Right lobe of liver (tissue), 6 donors: ENCODE measurements at places on chromosomes 7 and 10. TPM values are rescaled to one million over a fixed set of nuclear protein-coding genes. Genes with fewer than 3 reads are reported as not detected.

- no peak for DNase-seq
- no peaks in the 10 kb centered on the region for H3K36me3 ChIP-seq
- no peaks in the 10 kb centered on the region for H3K4me1 ChIP-seq
- H3K27ac ChIP-seq: no peak overlapping the region
- no peak overlapping the region for H3K4me3 ChIP-seq
Measured at GRCh38 chr7:28666154-28666553, 253.8 kb downstream of the CREB5 start.

DNA sequence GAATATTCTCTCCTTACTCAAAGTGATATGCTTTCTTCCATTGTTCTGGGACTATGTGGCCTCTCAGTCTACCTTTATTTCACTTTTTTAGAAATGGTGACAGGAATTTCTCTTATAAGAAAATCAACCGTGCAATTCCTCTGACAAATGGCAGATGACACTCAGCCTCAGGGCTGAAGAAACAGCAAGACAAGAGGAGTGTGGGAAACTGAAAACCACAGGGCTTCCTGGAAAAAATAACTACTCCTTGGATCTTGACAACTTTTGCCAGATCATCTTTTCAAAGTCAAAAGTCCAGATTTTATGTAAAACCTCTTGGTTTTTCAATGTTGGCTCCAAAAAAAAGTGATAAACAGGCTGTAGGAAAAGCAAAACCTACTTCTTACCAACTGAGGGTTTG, 121.5 kb downstream of the TYW1B start:
- H3K36me3 ChIP-seq: no peaks in the 10 kb centered on the region
- H3K4me3 ChIP-seq: no peak overlapping the region
- no peaks in the 10 kb centered on the region for H3K4me1 ChIP-seq
- H3K27me3 ChIP-seq: no peaks in the 10 kb centered on the region

DNA sequence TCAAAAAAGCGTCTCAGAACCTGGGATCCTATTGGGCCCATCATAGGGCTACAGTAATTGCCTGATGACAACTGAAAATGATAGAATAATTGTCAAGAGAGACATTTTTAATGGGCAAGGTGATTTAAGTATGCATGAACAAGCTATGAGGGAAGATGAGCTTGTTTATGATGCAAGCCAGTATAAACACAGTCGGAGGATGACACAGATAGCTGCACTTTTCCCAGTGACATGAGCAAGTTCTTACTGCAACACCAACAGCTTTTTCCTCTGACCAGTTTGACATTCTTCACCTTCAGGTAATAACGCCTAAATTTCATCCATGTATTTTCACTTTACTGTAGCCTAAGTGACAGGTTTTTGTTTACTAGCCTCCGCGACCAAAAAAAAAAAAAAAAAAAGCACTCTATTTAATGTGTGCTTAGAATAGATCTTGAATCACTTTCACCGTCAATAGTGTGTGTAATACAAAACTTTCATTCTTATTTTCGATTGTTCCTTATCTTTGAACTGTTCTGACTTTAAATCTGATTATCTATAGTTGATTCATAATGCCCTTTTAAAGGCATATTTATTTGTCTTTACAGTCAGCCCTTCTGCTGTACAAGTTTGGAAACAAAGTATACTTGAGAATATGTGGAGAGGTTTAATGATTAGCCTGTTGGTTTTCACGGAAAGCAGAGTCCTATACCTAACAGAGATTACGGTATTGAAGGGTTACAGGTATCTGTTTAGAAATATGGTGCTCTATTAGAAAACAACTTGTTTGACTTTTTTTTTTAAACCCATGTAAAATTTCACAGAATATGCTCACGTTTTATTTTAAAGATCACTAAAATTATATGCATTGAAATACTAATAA, 1.7 kb downstream of the FOXP2 start:
- no peaks in the 10 kb centered on the region for H3K36me3 ChIP-seq
- no peaks in the 10 kb centered on the region for H3K27me3 ChIP-seq
- peak overlapping the region; percentile 80 for H3K27ac ChIP-seq

MRPS24 gene
- total RNA-seq: 62.3 TPM

POLR2J2 gene
- total RNA-seq: 0.25 TPM

GRCh38 chr10:79056736-79057391, 11.9 kb upstream of the ZMIZ1 start:
- H3K36me3 ChIP-seq: no peaks in the 10 kb centered on the region
- no peak overlapping the region for H3K4me3 ChIP-seq
- DNase-seq: no peak
- H3K27ac ChIP-seq: no peak overlapping the region
- peaks cover 28% of the 10 kb centered on the region for H3K4me1 ChIP-seq

HPS6 gene
- total RNA-seq: 8.2 TPM
